ENCODE measurements at places on chromosomes 3 and 15.

DNA sequence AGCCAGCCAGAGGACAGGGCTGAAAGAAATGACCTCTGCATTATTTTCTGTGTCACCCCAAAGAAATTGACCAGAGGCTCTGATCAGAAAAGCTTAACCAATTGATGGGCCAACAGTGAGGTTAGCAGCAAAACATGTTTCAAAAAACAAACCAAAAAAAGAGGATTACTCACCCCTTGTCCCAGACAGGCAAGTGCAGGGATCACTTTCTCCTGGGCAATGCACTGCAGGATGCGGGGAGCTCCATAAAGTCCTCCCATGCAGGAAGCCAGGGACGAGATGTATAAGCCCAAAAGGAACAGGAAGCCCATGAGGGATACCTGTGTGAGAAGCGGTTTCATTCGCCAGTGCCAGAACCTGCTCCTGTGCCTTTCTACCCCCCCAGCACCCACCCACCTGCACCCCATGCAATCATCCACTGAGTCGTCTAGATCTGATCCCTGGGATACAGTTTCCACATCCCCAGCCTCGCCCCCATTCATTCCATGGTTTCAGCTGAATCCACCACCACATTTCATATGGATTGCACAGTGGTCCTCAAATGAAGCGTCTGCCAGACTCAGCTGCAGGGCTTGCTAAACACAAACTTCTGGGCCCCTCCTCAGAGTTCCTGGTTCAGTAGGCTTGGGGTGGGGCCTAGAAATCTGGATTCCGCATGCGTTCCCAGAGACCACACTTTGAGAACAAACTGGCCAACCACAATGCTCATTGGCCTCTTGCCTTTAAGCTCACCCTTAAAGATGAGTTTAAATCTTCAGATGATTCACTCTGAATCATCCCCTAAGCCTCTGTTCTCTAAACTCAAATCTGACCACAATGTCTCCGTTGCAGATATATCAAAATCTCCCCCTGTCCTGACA lies 54.4 kb upstream of the HEG1 start:
- DNase-seq: no peak

DNA sequence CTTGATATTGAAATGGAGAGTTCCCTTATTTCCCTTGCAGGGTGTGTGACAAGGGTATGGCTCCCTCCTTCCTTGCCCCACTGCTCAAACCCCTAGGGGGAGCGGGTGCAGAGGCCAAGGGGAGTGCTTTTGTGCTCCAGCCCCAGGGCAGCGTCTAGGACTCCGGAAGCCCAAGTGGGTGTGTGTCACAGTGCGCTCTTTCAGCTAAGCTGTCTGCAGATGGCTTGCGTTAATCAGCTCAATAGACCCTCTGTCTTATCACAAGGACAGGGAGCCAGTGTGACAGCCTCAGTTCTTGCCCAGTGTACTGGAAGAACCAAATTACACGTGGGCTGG lies 523.6 kb upstream of the LMCD1 start:
- DNase-seq: no peak

GRCh38 chr3:8164145-8164544 lies 337.5 kb upstream of the LMCD1 start:
- no peak for DNase-seq

- no peak for DNase-seq
Observed at GRCh38 chr3:195882002-195882441, 26.3 kb downstream of the TNK2 start.

GRCh38 chr3:106036696-106037095 lies 167.9 kb upstream of the CBLB start:
- DNase-seq: no peak

DNA sequence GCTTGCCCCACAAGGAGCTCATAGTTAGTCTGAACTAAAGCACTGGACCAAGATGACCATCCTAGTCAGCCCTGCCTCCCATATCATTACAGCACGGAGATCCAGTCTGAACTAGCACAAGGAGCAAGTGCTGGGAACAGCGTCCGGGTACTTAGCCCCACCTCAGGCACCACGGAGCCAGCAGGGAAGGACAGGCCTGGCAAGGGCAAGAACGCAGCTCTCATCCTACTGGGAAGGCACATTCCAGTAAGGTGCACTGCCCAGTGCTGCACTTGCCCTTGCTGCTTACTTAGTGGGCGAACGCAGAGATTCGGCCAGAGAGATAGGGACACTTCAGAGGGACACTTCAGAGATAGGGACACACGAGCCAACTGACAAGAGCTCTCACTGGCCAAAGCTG lies 27.6 kb downstream of the SEC61A1 start:
- DNase-seq: no peak

DNA sequence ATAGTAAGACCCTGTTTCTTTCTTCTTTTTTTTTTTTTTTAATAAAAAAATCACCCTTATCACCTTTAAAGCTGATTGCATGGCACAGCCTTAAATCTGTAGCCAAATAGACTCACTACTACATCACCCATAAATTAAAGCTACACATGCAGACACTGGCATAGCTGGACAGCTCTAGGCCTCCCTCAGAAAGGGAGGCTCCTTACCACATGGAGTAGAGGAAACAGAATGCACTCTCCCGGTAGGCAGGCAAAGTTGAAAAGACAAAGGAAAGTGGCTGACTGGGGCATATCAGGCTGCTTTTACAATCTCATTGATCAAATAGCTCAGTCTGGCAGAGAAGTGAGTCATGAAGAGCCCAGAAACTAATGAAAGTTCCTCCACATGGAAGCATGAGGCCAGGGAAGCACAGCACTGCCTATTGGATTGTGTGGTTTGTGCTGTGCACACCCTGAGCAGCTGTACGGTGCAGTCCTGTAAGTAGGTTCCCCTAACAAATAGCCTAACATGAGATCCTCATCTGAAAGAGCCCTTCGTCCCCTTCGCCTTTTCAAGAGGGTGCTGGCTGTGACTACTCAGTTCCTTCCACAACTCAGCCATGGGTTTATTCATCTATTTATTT lies 32.7 kb upstream of the FAM98B start:
- no peak for DNase-seq

GRCh38 chr3:10631224-10631623 lies 125.8 kb upstream of the ATP2B2 start:
- DNase-seq: no peak

DNA sequence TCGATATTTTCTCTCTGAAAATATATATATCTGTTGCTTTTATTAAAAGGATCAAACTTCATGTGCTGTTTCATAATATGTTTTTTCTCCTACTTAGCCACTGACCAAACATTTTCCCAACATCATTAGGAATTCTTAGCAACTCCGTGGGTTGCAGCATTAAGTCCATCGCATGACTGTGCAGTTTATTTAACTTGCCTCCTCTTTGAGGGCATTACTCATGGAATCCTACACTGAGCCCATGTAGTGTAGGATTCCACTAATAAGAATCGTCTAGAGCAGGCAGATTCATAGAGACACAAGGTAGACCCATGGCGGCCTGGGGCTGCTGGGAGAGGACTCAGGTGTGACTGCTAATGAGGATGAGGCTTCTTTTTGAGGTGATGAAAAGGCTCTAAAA lies 49.3 kb downstream of the CMTM6 start:
- DNase-seq: no peak

- no peak for DNase-seq
Observed at GRCh38 chr15:82012908-82013307, 32.9 kb downstream of the MEX3B start.

GRCh38 chr15:60057554-60057953 lies 53.4 kb downstream of the FOXB1 start:
- no peak for DNase-seq

DNA sequence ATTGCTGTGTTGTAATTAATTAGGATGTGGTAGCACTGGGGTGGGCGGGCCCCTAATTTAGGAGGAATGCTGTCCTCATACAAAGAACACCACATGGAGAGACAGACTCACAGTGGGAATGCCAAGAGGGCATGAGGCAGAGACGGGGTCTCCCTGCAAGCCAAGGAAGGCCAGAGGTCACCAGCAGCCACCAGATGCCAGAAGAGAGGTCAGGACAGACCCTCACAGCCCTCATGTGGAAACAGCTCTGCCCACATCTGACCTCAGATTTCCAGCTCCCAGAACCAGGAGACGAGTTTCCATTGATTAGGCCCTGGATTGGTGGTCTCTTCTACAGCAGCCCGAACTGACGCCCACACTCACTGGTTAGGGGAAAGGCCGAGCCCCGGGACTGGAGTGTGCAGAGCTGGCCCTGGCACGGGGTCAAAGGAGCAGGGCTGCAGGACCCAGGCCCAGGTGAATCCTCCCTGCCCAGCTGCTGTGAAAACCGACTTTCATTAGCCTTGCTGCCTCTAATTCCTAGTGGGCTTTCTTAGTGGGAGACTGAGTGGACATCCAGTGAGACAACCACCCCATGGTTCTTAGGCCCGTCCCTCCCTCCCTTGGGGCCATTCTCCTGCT lies 43.0 kb upstream of the SLC41A3 start:
- peak; percentile 1 for DNase-seq

- DNase-seq: no peak
Observed at GRCh38 chr3:131107637-131108433, 81.2 kb downstream of the NEK11 start.

DNA sequence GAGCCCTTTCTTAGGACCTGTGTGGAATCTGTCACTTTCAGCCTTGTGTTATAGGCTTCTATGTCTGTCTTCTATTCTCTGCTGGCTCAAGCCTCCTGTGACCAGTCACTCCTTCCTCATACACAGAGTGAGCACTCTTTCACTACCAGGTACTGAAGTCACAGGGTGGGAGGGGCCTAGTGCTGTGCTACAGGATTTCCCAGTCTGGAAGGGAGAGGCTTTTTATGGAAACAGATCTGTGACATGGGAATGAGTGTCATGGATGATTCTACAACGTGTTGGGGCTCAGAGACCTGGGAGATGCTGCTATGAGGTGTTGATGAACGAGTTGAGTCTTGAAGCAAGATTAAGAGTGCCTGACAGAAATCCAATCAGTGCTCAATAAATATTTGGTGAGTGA lies 100.5 kb downstream of the PDCD6IP start:
- DNase-seq: no peak

Data from nephron progenitor cell (in vitro differentiated cells).